ENCODE measurements at places on chromosomes 2 and 18.

GRCh38 chr18:8947566-8947965, 154.9 kb upstream of the NDUFV2 start:
- no peak for DNase-seq

GRCh38 chr2:220847589-220847988, 724.5 kb downstream of the EPHA4 start:
- DNase-seq, result no peak

DNA sequence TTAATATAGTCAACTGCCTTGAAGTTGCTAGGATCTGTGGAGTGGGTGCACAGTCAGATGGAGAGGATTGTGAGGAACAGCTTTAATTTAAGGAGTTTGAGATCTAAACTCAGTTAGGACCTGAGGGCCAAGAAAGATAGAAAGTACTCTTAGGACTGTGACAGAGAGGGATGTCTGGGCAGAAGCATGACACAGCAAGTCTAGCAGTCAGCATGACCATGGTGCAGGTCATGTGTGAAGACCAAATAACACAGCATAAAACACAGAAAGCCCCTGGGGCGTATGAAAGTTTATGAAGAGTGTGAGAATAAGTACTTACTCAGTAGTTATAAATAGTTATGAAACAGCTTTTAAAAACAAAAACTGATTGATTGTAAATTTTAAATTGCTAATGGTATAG, 107.2 kb downstream of the GALNT1 start:
- DNase-seq, result no peak

GRCh38 chr2:203972066-203972465, 35.5 kb downstream of the ICOS start:
- no peak for DNase-seq

GRCh38 chr2:67503066-67503795, 106.1 kb downstream of the ETAA1 start:
- no peak for DNase-seq

DNA sequence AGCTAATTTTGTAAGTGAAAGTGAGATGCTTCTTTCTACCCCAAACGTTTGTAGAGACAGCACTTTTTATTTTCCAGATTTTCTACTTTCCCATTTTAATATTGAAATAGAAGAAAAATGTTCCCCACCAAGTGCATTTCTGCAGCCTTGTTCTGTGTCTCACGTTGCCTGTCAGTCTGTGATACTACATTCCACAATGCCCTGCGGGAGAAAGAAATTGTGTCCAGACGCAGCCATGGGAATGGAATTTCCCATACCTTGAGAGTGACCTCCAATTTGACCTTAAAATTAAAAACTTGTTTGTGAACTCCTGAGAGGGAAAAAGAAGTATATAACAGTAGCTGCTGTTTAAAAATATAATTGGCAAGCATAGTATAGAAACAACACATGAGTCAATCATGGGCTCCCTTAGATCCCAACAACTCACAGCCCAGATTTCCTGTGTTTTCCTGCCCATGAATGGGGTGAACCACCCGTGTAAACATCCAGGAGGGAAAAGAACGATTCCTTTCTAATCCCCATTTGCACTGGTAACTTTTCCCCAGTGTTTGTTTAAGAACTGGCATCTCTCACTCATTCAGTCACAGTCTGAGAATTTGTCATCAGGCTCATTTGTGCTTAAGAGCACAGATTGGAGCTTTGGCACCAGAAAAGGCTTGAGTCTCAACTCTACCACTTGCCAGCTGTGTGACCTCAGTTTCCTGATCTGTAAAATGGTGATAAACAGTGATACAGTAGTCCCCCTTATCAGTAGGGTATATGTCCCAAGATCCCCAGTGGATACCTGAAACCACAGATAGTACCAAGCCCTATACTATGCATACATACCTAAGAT, 166.1 kb upstream of the ZNF521 start:
- no peak for DNase-seq

DNA sequence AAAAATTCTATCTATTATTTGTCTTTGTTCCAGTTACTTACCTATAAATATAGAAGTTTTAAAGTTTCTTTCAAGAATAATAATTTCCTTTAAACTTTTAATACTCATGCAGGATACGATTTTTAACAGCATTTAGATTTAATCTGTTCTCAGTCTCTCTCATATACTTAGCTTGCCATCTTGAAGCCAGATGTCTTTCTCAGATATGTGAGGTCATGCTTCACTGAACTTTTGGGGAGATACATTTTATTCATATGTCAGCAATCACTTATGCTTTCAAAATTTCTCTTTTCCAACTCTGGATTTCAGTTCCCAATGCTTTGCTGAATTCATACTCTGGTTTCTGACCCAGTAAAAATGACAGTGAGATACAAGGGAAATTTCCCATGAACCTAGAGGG, 66.5 kb upstream of the CCDC178 start:
- no peak for DNase-seq

- no peak for DNase-seq
Measured at GRCh38 chr2:187138265-187138664, 289.3 kb upstream of the ZSWIM2 start.

- DNase-seq, result no peak
Measured at GRCh38 chr2:78568782-78569373, 456.6 kb upstream of the REG3G start.

DNA sequence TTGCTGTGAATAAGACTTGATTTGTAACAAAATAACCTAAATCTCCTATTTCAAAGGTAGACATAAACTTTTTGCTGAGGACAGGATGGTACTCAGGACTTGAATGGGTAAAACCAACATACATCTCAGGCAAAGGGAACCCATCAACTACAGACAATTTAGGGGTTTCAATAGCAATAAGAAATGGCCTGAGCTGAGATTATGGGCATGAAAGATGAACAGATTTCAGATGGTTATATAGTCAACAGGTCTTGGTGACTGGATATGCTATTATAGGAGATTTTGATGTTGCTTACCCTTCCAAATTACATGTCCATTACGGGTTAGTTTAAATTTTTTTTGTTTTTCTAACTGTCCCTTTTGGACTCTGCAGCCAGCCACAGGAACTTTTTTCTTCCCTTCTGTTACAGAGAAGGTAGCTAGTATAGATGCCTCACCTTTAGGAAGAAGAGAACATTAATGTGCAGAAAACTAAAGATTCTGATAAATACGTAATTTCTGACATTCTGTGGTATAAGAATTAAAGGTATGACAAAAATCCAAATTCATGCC, 4.6 kb downstream of the RPS27A start:
- DNase-seq, result no peak

GRCh38 chr2:211877061-211877460, 661.5 kb downstream of the ERBB4 start:
- no peak for DNase-seq

GRCh38 chr2:56185101-56185581, 1.4 kb downstream of the CCDC85A start:
- DNase-seq, result no peak

DNA sequence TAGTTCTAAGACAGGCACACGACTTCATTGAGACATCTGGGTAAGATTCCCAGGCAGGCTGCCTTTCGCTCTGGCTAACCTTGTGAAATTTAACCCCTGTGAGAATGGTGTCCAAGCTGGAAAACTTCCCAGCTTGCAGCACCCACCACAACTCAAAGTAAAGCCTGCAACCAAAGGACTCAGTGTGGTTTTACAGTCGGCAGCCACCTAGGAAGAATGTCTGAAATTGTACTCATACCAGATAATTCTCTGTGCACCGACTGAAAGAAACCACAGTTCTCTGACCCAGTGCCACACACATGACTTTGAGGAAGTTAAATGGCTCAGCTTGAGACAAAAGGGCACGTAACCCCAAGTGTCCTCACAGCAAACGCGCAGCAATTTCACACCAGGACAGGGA, 125.7 kb downstream of the RBMS1 start:
- DNase-seq, result no peak

DNA sequence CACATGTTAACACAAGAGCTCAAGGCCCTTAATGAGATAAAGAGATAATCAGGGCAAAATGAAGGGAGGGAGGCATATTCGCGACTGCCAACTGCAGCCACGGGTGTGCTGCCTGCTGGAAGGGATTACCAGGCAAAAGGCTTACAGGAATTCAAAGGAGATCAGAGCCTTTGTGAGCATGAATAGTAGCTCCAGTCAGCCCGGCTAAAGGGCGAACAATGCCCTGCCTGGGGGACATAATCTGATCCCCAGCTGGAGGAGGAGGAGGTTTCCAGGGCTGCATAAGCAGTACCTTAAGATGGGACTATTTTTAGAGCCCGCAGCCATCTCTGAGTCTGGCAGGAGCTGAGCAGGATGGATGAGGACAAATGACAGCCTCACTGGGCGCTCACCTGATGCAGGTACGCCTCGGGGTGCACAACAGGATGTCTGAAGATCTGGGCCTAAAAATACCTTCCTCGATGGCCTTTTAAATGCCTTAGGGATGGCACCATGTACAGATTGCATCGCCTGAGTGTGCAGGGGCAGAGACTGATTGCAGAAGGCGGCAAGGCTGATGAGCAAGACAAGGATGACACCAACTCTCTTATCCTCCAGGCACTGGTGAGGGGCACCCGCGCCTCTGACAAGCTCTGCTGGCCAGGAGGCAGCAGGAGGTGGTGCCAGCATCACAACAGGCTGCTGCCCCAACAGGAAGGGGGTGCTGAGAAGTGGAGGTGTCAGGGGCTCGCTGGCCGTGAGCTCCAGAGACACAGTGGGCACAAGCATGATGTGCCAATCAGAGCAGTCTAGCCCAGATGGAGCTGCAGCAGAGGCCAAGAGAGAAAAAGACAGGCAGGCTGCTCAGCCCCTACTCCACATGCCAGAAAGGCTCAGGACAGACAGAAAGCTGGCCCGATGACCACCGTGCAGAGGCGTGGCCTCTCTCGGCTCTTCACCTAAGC, 111.4 kb downstream of the EIPR1 start:
- no peak for DNase-seq

DNA sequence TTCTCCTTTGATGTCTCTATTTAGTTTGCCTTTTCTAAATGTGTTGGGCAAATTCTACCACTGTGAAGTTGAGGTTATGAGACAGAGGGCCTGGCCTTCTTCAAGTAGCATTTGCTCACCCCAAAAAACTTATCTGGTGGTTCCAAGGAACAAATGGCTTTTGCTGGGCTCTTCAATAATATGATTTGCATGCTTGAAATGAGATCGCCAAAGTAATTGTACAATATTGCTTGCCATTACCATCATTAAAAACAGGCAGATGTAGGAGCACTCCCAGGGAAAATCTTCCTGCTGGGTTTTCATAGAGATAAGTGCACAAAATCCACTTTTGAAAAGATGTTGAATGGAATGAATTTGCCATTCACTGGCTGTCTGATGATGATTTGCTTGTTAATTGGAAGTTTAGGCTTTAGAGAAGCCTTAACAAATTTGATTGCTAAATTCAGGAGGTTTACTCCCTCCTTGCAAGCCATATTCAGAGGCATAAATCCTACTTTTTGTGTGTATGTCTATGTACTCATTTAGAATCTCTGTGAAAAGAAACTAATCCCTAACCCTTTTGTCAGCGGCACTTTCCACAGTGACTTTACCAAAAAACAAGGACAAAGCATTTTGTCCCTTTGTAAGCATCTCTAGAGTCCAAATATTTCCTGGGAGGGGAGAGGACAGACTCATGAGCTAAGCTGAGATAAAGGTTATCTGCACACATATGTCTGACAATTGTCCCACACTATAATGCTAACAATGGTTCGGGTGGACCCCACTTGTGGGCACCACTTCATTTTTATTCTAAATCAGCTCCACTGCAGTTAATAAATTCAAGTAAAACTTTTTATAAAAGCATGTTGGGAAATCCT, 240.8 kb upstream of the PIK3C3 start:
- no peak for DNase-seq

DNA sequence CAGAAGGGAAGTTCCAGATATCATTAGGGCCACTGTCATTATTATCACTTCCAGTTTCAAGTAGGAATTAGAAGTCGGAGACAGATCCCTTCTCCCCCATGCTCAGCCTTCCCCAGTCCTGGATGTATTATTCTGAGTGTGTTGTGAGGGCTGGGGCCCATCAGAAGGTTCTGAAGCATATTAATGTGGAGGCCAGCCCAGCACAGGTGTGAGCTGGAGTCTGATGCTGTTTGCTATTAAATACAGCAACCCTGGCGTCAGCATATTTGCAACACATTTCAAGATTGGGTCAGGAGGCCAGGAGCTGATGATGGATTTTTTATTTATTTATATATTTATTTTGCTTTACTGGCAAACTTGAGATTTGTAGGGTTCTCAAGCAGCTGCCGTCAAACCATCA, 195.2 kb downstream of the NRP2 start:
- DNase-seq, result no peak

DNA sequence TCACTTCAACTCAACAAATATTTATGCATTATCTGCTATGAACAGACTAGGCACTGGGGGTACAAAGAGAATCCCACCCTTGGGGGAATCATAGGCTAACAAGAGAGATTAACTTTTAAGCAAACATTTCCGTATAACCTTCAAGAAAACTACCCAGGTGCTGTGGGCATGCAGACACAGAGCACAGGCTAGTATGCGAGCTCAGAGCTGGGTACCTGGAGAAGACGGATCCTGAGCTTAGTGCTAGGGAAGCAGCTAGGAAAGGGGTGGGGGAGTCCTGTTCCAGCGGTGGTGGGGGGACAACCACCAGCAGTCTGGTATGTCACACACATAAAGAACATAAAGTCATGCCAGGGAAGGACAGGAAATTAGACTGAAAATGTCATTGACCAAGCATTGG, 17.5 kb upstream of the DSG3 start:
- DNase-seq, result no peak

GRCh38 chr2:177530561-177530960, 138.0 kb downstream of the AGPS start:
- DNase-seq, result no peak

DNA sequence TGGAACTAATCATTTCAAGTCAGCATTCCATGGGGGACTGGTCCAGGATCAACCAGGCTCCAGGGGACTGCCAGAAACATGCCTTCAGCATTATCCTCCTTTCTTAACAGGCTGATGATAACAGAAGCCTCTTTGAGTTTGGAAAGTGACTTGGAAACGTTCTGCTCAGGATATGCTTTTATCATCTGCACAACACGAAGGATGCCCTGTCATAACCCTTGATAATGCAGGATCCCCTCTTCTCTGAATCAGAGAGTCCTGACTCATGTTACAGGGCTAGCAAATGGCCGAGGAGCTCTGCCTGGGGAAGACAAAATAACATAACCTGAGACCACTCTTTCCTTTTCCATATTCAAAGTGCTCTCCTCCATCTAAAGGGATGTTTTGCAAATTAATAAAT, 6.7 kb downstream of the SCYGR3 start:
- DNase-seq, result no peak

DNA sequence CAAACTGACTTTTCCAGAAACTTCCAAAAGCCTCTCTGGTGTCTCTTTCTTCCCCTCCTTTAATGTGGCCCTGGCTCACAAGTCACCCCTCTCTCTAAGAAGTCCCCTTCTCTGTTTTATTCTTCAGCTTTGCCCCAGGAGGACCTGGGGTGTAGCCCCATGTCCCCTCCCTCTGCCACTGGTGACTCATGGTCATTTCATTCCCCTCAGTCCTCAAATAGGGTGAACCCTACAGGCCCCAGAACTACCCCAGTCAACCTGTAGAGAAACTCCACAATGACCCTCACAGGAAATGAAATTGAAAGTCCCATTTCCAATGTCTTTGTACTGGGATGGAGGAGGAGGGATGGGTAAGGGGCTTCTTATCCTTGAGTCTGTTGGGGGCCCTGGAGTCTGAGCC, 6.2 kb upstream of the SPEG start:
- DNase-seq, result no peak

- no peak for DNase-seq
Measured at GRCh38 chr2:95062242-95063085, 37.0 kb downstream of the MAL start.

- no peak for DNase-seq
Measured at GRCh38 chr2:147173798-147174197, 671.0 kb upstream of the ACVR2A start.

Measured in hematopoietic multipotent progenitor cell treated with erythropoietin and hydrocortisone succinate and interleukin-3 and kit ligand, for 17 days (in vitro differentiated cells).